ENCODE measurements at places on chromosomes 11 and 22.
A peak's percentile ranks its signal among the peaks of the same experiment; 100 is the strongest.

GRCh38 chr22:49886346-49887063, 31.7 kb downstream of the ALG12 start:
- DNase-seq: no peak

- no peak for DNase-seq
These were observed 56.4 kb downstream of the MN1 start for GRCh38 chr22:27745154-27745553.

GRCh38 chr11:61626580-61627380, 45.9 kb upstream of the SYT7 start:
- no peak for DNase-seq

DNA sequence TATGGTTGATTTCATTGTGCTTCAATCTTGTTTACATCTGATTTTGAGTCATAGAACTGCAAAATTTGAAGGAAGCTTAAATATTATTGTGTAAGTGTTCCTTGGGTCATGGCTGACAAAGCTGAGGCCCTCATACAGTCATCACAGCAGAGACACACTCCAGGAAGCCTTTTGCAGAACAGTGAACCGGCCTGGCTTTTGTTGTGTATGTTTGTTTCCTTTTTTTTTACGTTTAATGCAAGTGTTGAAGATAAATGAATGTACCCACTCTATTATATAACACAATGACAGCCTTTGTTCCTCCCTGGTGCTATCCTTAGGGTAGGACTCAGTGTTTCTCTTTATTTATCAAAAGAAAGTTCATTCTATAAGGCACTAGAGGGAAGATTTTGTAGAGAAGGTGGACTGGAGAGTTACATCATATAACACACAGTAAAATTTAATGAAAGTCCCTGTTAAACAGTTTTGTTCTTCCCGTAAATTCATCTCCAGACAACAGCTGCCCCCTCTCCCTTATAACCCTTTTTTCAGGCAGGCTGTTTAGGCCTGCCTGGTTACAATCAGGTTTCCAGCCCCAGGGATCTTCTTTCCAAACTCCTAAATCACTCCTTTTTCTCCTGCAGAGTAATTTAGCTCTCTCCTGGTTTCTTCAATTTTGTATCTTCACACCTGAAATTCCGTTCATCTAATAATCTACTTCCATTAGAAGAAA, 34.3 kb upstream of the CSTF3 start:
- no peak for DNase-seq

- DNase-seq: peak; percentile 10
These were observed 1.2 kb upstream of the ATF4 start for GRCh38 chr22:39518996-39519680.

- DNase-seq: no peak
These were observed 8.0 kb upstream of the NDUFS8 start for GRCh38 chr11:68022531-68022930.

DNA sequence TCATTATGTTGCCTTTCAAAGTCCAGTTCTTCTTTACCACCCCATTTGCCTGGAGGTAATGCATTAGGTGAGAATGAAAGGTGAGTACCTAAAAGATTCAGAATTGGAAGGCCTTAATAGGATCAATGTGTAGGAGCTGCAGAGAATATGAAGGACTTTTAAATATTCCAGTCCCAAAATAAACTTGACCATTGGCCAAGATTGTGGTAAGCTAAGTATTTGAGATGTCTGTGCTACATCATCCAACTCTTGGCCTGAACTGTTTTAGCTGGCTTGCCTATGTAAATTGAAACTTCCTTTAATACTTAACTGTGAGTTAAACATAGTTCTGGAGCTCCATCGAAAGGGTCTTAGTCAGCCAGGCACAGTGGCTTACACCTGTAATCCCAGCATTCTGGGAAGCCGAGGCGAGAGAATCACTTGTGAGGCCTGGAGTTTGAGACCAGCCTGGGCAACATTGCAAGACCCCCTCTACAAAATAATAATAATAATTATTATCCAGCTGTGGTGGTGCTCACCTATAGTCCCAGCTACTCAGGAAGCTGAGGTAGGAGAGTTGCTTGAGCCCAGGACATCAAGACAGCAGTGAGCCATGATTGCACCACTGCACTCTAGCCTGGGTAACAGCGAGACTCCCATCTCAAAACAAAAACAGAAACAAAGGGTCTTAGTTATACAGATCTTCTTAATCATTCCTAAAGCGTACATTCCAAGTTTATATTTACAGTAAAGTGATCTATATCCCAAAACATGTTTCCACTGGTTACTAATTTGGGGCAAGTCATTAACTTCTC, 29.8 kb downstream of the MTMR3 start:
- DNase-seq: no peak

GRCh38 chr11:35822815-35823495, 120.9 kb upstream of the LDLRAD3 start:
- DNase-seq: no peak

DNA sequence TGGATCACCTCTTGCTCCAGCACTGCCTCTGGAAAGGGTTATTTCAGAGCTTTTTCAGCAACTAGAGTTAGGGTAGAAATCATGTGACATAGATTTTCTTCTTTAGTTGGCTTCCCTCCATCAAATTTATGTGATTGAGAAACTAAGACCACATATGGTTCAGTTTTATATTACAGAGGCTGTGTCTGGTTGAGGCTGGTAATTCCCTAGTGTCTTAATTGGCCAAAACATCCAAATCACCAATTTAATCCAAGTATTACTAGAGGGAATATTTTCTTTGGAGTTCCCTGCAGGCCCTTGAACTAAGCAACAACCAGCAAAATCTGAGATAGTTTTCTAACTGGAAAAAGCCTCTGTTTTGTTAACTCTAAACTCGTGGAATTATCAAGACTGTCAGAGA, 136.3 kb downstream of the ARHGAP42 start:
- DNase-seq: no peak

GRCh38 chr11:12811861-12812260, 137.6 kb downstream of the TEAD1 start:
- no peak for DNase-seq

GRCh38 chr22:44890416-44891292, 119.2 kb downstream of the PHF21B start:
- no peak for DNase-seq

DNA sequence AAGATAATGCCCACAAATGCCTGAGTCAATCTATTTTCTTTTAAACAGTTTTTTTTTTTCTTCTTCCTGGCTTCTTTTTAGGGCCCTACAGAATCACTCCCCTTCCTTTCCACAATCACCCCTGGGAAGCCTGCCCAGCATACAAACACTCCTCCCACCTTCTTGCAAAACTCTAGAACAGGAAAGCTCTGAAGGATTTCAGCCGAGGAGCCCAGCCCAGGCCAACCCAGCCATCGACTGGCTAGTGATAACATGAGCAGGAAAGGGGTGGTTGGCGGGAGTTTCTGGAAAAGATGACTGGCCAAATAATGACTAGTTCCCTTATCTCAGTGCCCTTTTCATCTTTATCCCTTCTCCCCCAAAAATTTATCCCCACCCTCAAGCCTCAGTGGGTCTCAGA, 68.2 kb downstream of the USP35 start:
- DNase-seq: no peak

DNA sequence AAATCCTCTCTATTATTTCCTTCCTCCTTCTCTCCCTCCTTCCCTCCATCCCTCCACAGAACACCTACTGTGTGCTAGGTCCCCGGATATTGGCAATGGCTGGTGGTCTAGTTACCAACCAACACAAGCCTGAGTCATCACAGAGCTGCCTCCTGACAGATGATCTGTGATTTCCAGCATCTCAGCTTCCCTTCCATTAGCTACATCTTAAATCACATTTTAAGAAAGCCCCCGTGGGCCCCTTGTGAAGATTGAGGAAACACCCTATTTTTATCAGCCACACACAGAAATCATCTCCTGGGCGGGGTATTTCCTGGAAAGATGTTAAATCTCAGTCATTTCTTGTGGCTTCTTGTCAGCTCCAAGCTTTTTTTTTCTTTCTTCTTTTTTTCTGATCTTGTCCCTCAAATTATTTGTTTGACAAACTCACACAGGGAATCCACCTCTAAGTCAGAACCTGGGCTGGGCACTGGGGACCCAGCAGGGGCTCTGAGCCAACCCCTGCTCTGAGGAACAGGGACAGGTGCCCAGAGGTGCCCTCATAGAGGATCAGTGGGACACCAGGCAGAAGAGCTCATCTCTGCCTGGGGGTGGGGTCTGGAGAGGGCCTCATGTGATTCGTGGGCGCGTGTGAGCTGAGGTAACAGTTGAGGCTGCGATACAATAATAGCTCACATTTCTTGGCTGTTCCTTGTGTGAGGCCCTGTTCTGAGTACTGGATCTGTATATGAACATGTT, 42.4 kb downstream of the CACNA1I start:
- DNase-seq: peak; percentile 74

DNA sequence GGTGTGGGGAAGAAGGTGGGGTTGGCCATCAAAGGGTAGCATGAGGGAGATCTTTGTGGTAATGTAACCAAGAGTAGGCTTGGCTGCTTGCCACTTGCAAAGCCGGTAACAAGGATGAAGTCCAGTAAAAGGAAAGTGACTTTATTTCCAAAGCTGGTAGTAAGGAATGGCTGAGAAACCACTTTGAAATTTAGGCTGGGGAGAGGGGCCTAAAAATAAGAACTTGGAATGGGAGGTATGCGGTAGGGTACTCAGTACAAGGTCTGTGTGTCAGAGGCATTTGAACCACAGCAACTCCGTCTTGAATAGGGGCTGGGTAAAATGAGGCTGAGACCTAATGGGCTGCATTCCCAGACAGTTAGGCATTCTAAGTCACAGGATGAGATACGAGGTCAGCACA, 216.0 kb upstream of the ISX start:
- DNase-seq: no peak

GRCh38 chr11:114073007-114073827, 13.7 kb downstream of the ZBTB16 start:
- DNase-seq: peak; percentile 36

GRCh38 chr11:118673361-118674081, 5.9 kb downstream of the TREH start:
- no peak for DNase-seq

DNA sequence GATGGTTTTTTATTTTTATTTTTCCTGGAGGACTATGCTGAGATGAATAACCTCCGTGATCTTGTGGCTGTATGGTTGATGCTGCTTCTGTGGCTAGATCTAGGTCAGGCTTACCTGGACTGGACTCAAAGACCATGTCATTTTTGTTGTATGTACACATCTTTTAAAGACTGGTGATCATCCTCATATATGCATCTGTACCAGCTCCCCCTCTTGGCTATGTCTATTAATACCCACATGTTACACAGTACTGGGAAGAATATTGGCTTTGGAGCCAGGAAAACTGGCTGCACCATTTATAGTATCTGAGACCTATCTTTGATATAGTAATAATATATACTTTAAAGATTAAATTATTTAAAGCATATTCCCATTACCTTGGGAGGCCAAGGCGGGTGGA, 18.4 kb upstream of the PITPNB start:
- DNase-seq: no peak

DNA sequence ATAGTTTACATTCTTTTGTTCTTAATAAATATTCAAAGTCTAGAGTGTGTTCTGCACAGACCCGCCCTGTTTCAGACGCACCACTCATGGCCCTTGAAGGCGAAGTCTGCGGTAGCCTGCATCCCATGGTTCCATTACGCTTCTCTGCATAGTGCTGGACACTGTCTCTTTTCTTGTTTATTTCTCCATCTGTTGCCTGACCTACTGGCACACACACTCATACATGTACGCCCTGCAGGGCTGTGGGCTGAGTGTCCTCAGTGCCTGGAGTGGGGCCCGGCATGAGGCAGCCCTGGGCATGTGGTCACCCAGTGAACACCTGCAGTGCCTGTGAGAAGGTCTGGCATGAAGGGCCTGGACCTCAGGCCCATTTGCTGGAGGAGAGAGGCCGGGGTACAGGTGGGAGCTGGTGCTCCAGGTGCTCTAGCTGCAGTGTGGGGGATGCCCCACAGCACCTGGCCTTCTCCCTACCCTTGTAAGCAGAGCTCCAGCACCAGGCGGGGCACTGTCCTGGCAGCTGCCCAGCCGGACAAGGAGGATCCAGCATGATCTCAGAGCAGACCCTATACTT, 404.1 kb downstream of the TBC1D22A start:
- DNase-seq: no peak

DNA sequence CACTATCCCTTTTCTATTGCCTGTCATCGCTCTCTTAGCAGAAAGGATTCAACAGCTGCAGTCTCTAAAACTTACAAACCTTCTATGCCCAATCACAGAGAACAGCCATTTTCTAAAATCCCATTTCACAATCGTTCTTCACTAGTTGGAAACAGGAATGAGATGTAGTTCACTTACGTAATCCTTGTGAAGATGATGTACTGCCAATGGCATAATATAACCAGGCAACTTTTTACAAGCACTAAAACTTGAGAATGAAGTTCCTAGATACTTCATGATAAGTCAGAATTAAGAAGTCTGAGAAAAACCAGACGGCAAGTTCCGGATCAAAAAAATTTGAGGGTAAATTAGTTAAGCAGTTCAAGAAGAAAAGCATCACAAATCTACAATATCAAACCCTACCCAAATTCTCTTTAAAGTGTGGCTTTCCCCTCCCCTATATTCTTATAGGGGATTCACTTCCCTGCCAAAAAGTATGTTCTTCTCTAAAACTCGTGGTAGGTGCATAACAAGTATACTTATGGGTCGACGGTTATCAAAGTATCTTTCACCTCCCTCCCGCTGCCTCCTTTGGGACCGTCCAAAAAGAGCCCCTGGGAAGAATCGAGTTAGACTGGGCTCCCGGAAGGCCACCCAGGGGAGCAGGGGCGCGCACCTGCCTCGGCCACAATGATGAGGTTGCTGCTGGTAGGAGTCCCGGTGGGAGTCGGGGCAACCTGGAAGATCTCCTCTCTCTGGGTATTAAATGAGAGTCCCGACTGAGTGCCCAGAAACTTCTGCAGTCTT, 666 bp downstream of the MSANTD4 start:
- DNase-seq: no peak

DNA sequence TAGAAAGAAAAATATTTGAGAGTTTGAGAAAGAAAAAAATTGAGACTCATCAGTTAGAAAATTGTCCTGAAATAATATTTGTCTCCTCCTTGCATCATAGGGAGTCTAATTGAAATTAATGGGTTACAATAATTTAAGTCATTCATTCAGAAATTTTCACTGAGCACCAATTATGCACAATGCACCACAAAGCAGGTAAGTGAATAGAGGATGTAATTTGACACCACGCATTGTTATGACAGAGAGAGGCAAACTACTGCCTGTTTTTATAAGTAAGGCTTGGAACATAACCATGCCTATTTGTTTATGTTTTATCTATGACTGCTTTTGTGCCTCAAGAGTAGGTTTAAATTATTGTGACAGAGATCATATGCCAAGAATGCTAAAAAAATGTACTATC, 537.9 kb upstream of the FAT3 start:
- no peak for DNase-seq

- DNase-seq: no peak
These were observed 69.7 kb downstream of the RPS6KA4 start for GRCh38 chr11:64428693-64429092.

GRCh38 chr11:72617080-72617762, 57.0 kb downstream of the PDE2A start:
- DNase-seq: no peak

- no peak for DNase-seq
These were observed 82.4 kb upstream of the VPREB1 start for GRCh38 chr22:22161924-22162851.

- no peak for DNase-seq
These were observed 78.9 kb downstream of the GRIK4 start for GRCh38 chr11:120590472-120590871.

GRCh38 chr22:32926600-32926999, 125.1 kb downstream of the TIMP3 start:
- no peak for DNase-seq

GRCh38 chr11:36098087-36098486, 154.2 kb downstream of the LDLRAD3 start:
- no peak for DNase-seq

Measured in naive thymus-derived CD4-positive, alpha-beta T cell (primary cell).